Stimulated activated CD4-positive, alpha-beta T cell treated with anti-CD3 and anti-CD28 coated beads, TNF-alpha, amount 100 ng/mL, for 4 hours (primary cell): ENCODE measurements at places on chromosomes 6 and 20.

DNA sequence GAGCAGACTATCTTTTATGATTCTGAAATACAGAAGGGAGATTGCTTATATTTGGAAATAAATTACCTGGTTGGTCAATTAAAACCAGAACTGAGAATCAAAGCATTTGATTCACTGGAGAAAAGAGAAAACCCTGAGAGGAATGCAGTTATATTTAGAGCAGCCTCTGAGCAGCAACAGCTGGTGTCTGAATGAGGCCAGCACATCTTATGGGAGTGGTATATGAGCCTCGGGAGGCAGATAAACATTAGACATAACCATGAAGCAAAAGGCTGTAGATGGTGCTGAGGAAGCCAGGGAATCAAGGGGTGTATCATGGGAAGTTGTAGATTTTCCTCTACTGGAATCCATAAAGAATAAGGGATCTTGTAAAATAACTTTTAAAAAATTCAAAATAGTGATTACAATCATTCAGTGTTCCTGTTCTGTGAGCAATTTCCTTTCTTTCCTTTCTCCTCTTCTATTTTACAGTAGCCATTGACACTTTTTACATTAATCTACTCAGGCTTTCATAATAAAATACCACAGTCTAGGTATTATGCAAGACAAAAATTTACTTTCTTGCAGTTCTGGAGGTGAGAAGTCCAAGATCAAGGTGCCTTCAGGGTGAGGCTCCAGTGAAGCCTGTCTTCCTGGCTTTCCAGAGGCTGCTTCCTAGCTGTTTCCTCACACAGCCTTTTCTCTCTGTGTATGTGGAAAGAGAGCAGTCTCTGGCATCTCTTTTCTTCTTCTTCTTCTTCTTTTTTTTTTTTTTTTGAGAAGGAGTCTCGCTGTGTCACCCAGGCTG, 32.8 kb upstream of the ENPP5 start:
- no peak for DNase-seq

GRCh38 chr6:151141685-151142084, 98.1 kb upstream of the AKAP12 start:
- no peak for DNase-seq

DNA sequence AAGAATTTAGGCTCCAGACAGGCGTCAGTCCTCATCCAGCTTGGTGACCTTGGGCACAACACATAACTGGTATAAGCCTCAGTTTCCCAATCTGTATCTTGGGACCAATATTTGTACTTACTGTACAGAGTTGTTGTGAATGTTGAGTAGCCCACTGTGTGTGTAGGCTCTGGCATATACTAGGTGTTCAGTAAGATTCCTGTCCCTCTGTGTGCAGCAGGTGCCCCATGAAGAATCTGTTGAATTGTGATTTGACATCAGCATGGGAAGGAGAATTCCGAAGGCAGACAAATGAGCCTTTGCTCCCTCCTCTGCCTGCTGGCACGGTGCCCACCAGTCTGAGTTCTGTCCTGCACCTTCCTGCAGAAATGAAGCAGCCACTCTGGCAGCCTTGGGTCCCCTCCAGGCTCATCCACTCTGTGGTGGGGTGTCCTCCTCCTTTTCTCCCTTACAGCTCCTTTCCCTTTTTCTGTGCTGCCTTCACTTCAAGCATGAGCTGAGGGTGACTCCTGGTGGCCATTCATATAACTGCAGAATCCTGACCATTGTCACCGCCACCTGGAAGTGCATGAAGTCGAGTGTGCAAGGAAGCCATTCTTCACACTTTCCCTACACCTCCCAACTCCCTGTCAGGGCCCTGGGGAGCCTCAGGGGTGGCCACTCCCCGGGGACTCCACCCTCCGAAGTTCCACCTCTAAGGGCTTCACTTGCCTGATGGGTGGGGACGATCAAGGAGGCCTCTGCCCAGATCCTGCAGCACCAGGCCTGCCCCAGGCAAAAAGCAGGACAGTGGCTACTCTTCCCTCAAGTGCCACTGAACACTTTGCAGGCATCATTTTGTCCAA, 48.2 kb downstream of the MRPL14 start:
- DNase-seq = peak; percentile 41

GRCh38 chr20:46545077-46545826, 5.2 kb downstream of the OCSTAMP start:
- DNase-seq = no peak
